Stimulated activated CD8-positive, alpha-beta memory T cell treated with anti-CD3 and anti-CD28 coated beads, Interleukin-4, amount 100 ng/mL, for 4 hours (primary cell): ENCODE measurements at places on chromosomes 5 and 9.

DNA sequence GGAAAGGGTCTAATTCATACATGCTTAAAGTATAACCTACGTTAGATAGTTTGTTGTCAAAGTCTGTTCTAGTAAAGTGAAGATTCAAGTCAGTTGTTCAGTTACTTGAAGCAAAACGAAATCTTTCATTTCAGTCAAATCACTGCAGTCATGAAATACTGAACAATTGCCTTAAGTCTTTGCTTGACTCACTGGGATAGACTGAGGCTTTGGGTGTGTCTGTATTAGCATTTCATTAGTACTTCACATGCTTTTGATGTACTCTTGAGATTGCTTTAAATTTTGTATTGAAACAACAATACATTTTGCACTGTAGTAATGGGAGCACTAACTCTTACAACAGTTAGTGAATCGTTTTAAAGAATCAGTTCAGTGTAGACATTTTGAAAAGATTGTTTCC is 4.0 kb upstream of the CMYA5 start:
- no peak for DNase-seq

GRCh38 chr9:97480749-97481148 is 20.7 kb upstream of the TMOD1 start:
- no peak for DNase-seq

GRCh38 chr9:91586282-91586681 is 162.7 kb upstream of the NFIL3 start:
- DNase-seq: no peak

DNA sequence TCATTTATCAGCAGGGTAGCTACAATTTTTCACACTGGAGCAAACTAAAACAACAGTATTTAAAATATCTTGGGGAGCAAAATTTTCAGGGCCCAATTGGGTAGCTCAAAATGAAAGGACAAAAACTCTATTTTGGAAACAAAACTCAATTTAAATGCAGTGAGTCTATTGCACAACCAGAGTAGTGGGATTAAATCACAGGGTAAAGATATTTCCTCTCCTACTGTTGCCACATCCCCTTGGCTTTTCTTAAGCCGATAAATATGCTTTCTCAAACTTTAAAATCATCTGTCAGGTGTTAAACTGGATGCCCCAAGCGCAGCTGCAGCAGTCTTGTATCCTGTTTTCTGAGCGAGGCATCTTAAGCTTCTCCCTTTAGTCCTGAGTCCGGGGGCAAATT is 1474.3 kb upstream of the CDH9 start:
- DNase-seq: no peak

GRCh38 chr9:26234865-26235264 is 556.6 kb upstream of the TUSC1 start:
- DNase-seq: no peak

DNA sequence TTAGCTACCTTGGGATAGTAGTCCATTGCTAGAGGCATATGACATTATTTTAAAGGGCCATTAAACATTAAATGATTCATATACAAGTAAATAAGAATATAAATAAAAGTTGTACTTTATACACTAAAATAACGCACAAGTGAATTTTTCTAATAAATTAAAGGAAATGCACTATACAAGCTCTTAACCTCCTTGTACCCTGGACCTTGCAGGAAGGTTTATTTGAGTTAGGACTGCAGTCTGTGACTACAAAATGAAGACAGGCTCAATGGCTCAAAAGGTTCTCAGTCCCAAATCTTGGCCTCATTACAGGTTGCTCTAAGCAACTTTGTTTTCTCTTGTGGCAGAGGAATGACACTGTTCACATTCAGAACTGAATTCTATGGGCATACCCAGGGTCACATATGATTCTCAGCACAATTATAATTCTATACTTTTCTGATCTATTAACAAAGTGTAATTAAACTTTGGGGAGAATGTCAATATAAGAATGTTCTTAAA is 34.4 kb downstream of the FEM1C start:
- no peak for DNase-seq

- DNase-seq: no peak
These were observed 9.3 kb upstream of the ACSL6 start for GRCh38 chr5:132020568-132021339.

DNA sequence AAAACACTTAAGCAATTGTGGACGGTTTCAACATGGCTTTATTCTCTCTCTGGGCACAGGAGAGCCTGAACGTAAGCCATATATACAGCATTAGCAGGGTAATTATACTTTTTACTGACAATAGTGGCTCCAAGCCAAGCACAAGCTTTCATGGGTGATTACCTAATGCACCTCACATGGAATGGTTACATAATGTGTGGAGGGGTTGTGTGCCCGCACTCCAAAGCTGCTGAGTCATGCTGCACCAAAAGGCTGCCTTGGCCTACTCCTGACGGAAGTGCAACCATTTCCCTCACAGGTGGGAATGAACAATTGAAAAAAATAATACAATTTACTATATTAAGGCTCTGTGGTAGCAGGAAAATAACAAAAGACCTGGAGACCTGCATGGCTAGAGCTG is 86.5 kb upstream of the ATP10B start:
- DNase-seq: no peak

GRCh38 chr5:88761269-88761850 is 121.6 kb downstream of the MEF2C start:
- DNase-seq: no peak

- DNase-seq: no peak
These were observed 216.5 kb downstream of the MCTP1 start for GRCh38 chr5:95068289-95068910.

DNA sequence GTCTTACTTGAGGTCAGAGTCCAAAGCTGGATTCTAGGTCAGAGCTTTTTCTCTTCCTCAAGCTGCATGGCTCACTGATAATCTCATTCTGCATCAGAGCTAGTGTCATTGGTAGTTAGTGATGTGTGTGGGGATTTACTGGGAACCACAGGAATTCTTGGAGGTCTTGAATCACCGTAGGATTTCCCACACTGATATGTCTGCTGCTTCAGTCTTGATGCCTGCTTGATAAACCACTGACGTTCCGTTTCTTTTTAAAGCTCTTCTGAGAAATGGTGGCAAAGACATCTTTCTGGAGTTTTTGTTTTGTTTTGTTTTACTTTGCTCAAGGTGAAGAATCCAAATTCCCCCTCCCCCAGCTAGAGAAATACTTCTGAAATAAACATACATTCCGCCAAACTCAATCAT is 1.2 kb upstream of the GARIN3 start:
- no peak for DNase-seq

DNA sequence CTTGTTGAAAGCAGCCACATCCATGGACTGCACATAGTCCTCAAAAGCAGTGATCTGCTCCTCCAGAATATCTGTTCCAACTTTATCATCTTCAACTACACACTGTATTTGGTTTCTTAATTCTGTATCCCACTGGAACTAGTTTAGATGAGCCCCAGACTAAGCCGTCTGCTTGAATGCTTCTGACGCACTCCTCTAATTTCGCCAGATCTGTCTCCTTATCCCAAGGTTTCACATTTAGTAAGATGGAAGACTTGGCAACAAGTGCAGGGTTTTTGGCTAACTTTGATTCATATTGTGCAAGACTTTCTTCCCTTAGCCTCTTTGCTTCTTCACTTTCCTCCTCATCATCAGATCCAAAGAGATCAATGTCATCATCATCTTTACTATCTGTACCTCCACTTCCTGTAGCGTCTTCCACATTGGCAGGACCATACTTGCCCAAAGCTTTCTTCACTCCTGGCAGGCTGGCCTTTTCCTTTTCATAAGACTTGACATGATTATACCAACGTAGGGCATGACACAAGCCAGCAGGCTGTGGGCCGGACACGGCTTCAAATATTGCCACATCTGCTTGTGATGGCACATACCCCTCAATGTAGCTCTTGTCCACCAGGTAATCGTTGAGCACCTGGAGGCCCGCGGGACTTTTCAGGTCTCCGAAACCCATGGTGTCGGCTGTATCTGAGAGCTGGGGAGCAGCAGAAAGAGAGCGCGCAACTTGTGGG is 56.2 kb upstream of the PIK3R1 start:
- DNase-seq: no peak

DNA sequence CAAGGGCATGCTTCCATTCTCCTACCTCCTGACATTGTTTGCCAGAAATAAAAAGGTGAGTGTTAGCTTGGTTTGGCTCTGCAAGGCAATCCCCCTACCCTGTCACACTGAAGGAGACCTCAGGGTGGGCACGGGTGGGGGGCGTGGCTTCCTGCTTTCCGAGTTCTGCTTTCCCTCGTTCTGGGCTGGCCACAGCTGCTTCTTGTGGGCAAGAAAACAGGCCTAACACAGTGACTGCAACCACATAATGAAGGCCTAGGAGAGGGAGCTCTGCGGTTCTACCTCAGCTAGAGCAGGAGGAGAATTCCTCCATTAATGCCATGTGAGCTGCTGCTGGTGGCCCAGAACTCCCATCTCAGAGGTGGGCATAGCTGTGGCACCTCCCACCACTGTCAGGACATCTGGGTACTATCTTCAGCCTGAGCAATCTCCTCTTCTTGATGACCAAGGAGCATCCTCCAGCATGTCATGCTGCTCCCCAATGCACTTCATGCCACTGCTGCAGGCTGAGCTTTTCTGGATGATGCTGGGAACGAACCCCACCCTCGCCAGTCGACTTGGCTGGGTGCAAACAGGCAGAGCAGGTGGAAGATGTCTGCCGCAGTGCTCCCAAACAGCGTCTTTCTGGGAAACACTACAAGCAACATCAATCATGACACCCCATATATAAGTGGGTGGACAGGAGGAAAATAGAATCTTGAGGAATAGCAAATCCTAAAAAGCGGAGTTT is 139.5 kb upstream of the RAPGEF1 start:
- DNase-seq: no peak

- DNase-seq: no peak
These were observed 21.4 kb downstream of the HSDL2 start for GRCh38 chr9:112401175-112401815.

DNA sequence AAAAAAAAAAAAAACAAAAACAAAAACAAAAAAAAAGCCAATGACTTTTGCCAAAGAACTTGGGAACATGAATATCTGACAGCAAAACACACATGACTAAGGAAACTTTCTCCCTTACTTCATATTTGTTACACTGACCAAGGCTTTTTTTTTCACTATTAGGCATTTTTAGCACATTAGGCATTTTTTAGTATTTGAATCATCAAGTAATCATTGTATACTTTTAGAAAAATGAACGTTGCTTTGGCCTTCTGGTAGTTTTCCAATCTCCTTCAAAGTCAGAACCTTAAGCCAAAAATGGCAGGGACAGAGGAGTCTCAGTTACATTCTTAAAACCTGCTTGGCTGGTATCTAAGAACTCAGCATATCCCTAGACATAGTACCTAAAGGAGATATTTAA is 19.3 kb downstream of the NREP start:
- no peak for DNase-seq

- no peak for DNase-seq
These were observed 98.8 kb upstream of the NR4A3 start for GRCh38 chr9:99722877-99723276.

DNA sequence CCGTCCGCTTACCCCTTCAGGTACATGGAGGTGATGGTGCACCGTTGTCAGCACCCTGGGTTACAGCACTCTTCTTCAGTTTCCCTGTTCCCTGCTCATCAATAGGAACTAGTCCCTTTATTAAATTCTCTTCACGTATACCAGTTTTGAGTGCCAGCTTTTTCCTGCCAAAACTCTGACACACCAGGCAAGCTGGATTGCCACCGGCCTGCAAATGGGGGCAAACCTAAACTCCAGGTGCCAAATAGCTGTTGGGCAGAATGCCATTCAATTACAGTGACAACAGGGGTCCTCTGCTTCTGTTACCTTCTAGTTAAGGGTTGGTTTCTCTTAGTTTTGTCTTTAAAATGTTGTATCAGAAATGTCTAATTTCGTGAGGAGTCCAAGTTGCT is 400.4 kb downstream of the OSTF1 start:
- DNase-seq: no peak

- no peak for DNase-seq
These were observed 740.8 kb upstream of the ZNF608 start for GRCh38 chr5:125487231-125487630.

DNA sequence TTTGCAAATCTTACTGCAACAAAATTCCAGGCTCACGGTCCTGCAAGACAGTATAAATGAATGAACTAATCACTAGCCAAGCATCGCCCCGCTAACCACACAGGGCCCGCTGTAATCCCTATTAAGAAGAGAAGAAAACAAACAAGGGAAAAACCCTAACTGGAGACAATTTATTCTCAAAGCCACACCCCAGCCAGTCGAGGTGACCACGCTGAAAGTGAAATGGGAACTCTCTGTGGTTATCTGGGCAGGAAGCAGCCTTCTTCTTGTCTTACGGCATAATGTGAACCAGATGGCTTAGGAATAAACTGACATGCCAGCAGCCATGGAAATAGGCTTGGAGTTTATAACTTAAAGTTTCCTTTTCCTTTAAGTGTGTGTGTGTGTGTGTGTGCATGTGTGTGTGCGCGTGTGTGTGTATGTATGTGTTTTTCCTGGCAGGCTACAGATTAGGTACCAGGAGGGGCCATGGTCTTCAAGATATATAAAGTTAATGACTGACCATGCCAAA is 120.2 kb downstream of the SEMA6A start:
- DNase-seq: no peak

DNA sequence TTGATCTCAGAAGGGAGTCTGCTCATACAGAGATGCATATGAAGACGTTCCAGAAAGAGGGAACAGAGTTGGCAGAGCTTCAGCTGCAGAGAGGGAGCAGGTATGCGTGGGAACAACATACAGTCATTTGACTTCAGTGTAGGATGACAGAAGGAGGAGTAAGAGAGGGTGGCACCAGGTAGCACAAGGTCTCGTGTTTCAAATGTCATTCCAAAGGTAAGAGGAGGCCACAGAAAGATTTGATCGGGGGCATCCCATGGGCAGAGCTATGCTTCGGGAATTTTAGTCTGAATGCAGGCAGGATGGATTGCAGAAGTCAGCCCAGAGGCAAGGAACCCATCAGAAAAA is 367.1 kb downstream of the CDK5RAP2 start:
- no peak for DNase-seq

- no peak for DNase-seq
These were observed 120.7 kb upstream of the PAPPA start for GRCh38 chr9:116032683-116033440.

DNA sequence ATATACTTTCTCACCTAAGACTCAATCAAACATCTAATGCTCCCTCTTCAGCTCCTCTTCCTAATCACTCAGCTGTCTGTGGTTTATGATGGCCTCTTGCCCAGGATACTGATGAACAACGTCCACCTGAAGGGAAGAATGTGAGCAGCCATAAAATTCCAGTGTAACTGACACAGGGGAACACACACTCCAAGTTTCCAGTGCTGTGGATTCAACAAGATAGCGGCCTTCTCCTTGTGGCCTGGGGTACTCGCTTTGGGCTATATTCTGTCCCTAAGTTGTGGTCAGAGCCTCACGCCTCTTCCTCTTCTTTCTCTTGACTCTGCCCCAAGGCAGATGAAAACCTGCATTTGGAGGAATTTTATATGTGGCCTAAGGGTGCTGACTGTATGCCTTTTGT is 11.7 kb downstream of the B4GALT1 start:
- no peak for DNase-seq

GRCh38 chr5:109837231-109837861 is 147.6 kb downstream of the MAN2A1 start:
- DNase-seq: no peak

DNA sequence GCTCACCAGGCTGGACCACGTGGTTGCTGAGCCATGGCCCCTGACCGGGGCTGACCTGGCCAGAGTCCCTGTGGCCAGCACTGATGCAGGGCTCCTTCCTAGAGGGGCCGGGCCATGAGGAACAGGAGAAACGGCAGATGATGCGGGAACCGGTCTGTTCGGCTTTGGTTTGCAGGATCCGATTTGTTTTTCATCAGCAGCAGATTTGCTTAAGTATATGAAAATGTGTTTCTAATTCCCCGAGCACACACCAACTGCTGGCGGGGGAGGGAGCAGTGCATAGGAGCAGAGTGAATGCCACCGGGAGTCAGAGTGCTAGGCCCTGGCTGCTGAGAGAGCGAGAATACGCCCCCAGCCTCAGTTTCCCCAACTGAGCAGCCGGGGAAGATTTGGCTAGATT is 13.6 kb downstream of the NTNG2 start:
- DNase-seq: no peak
